ENCODE measurements at places on chromosomes 2 and 18.

DNA sequence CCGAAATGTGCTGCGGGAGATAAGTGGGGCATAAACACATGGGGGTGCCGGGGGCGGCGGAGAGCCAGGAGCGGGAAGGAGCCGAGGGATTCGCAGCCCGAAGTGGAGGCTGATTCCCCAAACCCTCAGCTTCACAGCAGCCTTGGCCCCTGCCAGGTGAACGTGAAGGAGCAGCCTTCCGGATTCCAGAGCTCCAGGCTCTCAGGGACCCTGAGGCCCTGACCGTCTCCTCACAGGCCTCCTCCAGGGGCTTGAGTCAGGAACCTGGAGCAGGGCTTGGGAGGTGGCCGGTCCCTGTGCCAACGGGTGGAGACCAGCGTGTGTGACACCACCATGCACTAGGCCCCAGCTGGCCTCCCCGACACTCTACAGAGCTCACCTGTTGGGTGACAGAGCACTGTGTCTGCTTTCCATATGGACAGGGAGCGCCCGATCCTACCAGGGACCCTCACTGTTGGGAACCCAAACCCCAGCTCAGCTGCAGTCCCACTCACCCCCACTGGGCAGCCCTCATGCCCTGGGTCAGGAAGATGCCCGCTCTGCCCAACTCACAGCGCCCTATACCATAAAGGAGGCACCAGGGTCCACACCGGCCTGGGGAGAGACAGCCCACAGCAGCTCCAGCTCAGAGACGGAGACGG, 117.6 kb upstream of the OTOS start:
- no peak for DNase-seq

DNA sequence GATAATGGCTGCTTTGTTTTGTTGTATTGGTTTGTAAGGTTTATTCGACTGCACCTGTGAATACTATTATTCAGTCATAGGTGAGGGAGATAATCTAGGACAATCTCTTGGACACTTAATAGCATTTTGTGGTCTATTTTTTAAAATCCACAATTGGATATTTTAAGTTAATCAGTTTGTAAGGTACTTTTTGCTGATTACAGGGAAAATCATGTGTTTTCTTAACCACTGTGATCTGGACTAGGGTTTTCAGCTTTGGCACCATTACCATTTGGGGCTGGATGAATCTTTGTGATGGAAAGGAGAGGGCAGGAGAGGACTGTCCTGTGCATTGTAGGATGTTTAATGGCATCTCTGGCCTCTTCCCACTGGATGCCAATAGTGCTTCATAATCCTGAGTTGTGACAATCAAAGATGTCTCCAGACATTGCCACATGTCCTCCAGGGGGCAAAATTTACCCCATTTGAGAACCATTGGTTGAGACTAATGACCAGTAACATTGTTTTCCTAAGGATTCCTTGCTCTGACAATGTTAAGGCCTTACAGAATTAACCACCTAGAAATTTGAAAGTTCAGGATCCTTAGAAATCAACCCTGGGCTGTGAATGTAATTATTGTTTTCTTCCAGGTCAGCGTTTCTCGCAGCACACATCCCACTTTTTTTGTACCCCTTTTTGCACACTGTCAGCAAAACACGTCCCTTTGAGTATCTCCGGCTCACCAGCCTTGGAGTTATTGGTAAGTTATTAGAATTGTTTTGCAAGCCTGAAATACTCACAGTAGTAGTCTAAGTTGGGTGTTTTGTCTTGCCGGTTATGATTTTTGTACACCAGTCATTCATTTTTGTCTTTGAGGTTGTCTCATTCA, 15.6 kb downstream of the CNOT9 start:
- no peak for DNase-seq

GRCh38 chr2:199692489-199692888, 158.5 kb downstream of the FTCDNL1 start:
- no peak for DNase-seq

GRCh38 chr18:13194239-13194638, 24.3 kb upstream of the LDLRAD4 start:
- no peak for DNase-seq

DNA sequence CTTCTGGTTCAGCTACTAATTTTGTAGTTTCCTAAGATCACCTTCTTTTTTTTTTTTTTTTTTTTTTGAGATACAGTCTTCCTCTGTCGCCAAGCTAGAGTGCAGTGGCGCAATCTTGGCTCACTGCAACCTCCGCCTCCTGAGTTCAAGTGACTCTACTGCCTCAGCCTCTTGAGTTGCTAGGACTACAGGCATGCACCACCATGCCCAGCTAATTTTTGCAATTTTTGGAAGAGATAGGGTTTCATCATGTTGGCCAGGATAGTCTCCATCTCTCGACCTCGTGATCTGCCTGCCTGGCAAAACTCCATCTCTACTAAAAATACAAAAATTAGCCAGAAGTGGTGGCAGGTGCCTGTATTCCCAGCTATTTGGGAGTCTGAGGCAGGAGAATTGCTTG, 301.5 kb upstream of the TFPI start:
- no peak for DNase-seq

DNA sequence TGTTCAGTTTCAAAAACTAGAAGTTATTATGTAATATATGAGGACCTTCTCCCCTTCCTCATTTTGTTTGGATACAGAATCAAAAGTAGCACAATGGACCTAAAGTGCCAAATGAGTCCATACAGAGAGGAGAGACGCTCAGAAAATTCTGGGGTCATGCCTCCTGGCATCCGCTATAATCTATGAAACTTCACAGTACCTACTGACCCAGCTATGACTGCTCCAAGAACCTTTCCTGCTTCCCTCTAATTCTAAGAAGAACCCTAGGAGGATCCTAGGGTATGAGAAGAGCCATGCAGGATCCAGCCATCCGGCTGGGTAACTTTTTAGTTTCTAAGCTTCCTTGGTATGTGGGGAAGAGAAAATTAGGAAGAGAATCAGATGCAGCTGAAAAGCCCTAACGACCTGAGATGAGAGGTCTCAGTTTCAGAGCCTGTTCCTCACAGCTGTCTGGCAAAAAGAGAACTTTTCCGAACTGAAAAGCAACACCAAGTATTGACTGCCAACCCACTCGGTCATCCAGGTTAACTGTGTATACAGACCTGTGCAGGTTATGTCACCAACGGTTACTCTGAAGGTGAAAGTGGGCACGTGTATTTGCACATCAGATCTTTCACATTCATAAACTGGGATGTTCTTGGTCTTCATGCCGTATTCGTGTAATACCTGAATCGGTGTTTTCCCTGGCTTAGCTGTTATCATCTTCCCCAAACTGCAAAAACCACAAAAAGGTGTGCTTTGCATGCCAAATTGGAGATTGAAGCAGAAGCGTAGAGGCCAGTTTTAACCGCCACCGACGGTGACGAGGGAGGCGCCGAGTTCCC, 1.1 kb downstream of the PRKRA start:
- DNase-seq: no peak

- no peak for DNase-seq
Measured at GRCh38 chr2:235227590-235227989, 266.3 kb upstream of the AGAP1 start.

DNA sequence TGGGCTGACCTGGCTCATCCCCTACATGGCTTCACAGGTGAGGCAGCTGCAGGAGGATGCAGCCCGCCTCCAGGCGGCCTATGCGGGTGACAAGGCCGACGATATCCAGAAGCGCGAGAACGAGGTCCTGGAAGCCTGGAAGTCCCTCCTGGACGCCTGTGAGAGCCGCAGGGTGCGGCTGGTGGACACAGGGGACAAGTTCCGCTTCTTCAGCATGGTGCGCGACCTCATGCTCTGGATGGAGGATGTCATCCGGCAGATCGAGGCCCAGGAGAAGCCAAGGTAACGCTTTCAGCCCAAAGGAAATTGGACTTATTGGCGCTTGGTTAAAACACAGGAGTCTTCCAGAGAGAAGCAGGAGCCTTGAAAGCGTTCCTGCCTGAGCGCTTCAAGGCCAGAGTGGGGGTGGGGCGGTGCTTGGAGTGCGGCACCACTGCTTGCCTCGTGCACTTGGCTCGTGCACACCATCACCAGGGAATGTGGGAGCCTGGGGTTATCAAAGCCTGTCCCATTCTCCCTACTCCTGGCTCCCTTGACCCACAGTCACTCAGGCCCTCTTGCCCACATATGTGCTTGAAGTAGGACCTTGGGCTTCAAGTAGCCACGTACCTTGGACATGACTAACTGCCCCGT, 69.8 kb upstream of the EML6 start:
- no peak for DNase-seq

- no peak for DNase-seq
Measured at GRCh38 chr18:4544142-4544541, 89.0 kb upstream of the DLGAP1 start.

DNA sequence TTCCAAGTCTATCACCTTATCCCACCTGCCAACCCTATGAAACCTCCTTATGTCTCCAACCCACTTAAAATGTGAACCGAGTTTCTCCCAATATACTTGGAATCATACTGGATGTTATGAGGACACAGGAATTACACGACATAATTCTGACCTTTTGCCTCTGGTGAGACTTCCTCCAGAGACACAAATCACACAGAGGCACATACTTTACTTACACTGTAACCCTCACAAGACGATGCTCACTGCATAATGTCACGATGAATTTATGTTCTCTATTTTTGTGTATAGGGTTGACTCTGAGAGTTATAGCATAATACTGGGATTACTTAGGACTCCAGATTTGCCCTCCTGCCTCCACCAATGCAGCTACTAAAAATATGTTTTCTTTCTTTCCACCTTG, 28.0 kb upstream of the SETBP1 start:
- DNase-seq: no peak

GRCh38 chr2:61920548-61920947, 15.1 kb downstream of the COMMD1 start:
- no peak for DNase-seq

DNA sequence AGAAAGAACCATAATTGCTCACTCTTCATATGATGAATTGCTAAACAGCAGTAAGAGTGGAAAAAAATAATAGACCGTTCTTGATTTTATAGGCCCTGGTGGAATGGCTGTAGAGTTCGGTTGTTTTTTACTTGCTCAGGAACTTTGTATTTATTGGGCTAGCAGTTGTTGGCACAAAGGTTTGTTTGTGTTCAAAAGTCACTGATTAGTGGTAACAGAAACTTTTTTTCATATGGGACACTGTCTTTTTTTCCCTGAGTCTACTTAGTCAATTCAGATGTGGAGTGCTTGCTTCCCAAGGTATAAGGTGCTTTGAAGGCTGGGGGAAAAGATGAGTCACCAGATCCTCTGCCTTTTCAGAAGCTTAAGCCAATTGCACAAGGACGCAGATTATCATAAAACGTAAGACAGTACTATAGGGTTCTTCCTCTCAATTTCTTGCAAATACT, 25.8 kb downstream of the PHLPP1 start:
- no peak for DNase-seq

DNA sequence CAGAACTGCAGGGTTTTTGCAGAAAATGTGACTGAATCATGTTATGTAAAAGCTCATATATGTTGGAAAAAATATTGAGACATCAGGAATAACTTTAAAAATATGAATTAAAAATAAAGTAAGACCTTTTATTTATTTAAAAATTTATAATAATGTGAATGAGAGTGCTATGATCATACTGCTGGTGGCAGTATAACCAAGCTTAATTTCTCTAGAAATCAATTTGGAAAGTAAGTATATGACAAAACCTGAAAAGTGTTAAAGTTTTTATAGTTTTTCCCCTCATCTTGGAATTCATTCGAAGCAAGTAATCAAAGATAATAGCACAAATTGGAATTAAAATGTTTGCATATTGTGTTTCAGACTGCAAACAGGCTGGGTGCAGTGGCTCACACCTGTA, 7.5 kb downstream of the SLC39A10 start:
- no peak for DNase-seq

DNA sequence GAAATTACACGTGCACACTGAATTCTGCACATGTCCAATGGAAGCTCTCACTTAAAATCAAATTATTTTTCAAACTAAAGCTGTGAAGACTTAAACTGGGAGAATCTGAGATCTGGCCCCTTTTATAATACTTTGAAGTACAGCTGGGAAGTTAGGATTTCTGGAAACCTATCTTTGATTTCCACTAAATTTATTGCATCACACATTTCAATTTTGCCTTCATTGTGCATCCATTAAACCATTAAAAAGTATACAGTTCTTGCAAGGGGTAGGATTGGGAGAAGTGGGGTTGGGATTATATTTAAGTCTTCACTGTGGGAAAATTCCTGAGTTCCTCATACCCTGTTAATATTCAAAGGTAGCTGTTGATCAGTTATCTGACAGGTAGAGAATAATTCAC, 1229.6 kb upstream of the ZEB2 start:
- no peak for DNase-seq

DNA sequence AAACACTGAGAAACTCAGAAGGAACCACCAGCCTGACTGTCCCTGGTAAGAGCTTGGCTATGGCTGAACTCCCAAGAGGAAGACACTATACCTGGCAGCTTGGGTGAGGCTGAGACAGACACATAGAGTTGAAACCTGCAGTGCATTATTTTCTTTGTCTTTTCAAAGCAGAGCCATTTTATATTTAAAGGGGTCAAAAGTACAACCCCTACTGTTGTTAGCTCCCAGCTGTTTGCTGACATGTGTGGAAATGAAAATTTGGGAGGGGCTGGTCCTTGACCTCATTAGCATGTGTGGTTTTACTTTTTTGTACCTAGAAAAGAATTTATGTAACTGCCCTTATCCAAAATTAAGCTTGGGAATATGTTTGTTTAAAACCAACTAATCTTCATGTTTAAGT, 309.0 kb downstream of the RPRM start:
- DNase-seq: no peak

GRCh38 chr2:35803126-35803525, 552.5 kb upstream of the CRIM1 start:
- no peak for DNase-seq

DNA sequence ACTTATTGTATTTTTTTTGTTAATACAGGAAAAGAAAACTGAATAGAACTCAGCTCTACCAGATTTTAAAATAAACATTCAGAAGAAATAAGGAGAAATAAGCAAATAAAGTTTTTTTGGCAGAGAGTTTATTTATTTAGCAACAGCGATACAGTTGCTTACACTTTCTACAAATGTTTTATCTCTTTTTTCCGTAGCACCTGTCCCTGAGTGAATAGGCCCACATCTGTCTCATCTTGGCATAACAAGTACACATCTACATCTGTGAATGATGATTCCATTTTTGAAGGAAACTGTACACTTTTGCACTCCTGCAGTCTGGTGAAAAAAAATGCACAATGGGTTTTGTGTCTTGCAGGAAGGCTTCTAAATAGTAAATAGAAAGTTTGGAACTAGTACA, 783.6 kb upstream of the ZEB2 start:
- no peak for DNase-seq

DNA sequence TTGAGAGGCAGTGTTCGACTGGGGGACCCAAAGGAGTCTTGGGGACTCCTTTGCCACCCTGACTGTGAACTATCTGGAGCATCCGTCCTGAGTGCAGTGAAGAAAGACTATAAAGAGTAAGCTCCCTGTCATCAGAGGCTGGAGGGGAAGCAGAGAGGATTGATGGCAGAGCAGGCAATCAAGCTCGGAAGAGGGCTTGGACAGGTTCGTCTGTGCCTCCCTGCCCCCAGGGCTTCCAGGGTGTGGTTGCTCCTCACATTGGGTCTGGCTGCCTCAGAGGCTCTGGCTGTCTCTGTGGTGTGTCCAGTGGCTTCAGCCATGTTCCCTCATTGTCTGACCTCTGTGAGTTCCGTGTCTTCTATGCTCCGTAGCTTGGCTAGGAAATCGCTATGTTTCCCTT, 13.8 kb upstream of the EN1 start:
- no peak for DNase-seq

GRCh38 chr2:43766006-43766405, 7.8 kb upstream of the DYNC2LI1 start:
- no peak for DNase-seq

All from substantia nigra (tissue), 51 donors.